Liver (tissue), 10 donors: ENCODE measurements at places on chromosomes 4 and X. TPM values are rescaled to one million over a fixed set of nuclear protein-coding genes. Genes with fewer than 3 reads are reported as not detected.

Gene HTN3
- not detected for polyA plus RNA-seq

Gene BEND2
- polyA plus RNA-seq = not detected

Gene MAGEE1
- polyA plus RNA-seq = 0.10 TPM

Gene GABRE
- polyA plus RNA-seq = 0.49 TPM

Gene GPR50
- polyA plus RNA-seq = not detected

Gene KLHL8
- polyA plus RNA-seq = 2.9 TPM

Gene FAM184B
- polyA plus RNA-seq = 0.01 TPM

DNA sequence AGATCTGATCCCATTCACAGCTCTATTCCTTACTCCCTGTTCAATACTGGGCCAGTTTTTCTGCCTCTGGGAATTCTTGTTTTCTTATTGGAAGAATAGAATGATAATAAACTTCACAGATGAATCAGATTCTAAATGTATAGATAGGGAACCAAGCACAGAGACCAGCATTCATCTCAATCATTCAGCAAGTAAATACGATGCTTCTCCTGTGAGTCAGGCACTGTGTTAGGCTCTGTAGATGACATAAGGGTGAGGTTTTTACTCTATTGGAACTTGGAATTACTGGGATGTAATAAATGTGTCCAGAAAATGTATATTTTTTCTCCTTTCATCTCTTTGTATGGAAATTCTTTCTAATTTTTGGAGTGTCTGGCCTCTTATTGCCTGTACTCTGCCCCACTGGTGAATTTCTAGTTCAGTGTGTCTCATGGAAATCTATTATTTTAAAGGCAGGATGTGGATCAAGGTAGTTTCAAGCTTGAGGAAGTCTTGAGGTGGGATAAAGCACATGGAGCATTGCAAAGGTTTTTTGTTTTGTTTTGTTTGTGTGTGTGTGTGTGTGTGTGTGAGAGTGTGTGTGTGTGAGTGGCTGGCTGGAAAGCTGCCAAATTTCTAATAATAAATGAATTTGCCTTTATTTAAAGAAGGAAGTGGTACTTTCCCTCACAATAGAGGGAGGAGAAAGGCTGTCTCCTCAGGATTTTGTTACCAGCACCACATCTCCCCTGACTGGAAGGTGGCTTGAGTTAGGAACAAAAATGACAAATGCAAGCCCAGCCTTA, 117.9 kb upstream of the HS3ST1 start:
- DNase-seq = no peak

DNA sequence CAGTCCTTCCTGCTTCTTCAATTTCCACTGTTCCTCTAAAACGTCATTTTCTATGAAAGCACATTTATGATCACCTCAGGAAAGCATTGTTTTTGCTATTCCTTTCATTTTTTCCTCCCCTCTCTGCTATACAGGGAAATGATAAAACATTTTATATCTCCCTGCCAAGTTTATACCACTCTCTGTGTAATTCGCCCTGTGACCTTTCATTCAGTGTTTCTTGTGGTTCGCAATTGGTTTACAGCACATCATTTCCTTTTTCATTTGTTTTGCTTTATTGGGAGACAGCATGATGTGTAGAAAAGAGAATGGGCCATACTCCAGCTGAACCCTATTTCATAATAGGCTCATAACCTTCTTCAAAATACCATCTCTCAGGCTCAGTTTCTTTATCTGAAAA, 99.9 kb upstream of the RAPGEF2 start:
- no peak for DNase-seq

GRCh38 chr4:187212446-187213080, 488.9 kb upstream of the FAT1 start:
- no peak for DNase-seq

GRCh38 chrX:130578906-130579305, 177.1 kb downstream of the RBMX2 start:
- DNase-seq = no peak

GRCh38 chrX:9829308-9830267, 43.4 kb downstream of the SHROOM2 start:
- no peak for DNase-seq

DNA sequence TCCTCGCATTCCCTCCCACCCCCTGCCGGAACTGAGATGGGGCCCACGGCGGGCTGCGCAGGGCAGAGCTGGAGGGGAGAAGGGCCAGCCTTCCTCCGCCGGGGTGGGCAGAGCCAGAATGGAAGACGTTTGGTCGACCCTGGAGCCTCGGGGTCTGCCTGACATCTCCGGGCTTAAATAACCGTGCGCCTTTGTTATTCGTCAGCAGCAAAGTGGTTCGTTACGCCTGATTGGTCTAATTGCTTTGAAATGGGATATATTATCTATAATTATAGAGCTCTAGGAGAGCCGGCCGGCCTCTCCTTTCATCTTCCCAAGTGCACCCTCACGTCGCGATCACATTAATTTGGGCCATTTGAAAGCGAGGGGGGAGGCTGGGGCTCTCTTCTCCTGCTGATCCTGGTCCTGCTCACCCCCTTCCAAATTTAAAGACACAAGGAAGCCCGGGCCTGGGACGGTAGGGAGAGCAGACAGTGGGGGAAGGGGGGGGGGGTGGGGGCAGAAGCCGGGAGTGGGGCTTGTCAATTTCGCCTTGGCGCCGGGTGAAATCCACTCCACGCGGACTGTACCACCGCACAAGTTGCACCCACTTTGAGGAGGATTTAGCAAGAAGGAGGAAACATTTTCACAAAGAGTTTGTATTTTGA, 4.7 kb upstream of the MSX1 start:
- no peak for DNase-seq
